GM23338 (cell line): ENCODE measurements at places on chromosomes 5 and 9. TPM values are rescaled to one million over a fixed set of nuclear protein-coding genes. Genes with fewer than 3 reads are reported as not detected.

DNA sequence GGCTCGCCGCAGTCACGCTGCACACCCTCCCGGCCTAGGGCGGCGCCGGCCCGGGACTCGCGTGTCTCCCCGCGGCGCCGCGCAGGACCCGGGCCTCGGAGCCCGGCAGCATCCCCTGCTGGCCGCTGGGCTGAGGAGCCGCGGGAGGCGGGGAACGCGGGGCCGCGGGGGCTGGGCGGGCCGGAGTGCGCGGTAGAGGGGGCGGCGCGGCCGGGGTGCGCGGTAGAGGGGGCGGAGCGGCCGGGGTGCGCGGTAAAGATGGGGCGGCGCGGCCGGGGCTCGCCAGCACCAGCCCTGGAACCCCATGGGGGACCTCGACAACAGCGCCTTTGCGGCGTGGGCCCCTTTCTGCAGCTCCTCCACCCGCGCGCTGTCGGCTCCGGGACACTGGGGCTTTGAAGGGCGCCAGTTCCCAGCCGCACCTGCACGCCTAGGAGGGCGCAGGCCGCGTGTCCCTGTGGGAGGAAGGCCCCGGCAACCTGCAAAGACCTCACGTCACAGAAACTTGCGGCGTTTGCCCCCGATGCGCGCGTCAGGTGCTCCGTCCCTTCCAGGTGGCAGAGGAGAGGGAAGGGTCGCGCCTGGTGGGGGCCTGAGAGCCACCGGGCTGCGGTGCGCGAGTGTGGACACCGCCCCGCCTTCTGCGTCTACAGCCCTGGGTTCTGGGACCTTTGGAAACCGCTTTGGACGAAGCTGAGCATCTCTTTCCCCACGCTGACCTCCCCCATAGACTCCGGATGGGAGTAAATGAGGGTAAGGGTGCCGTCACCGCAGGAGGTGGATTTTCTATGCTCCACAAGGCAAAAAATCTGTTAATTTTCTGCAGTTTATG, 49.6 kb downstream of the NSUN2 start:
- peaks cover 28% of the 10 kb centered on the region for H3K27me3 ChIP-seq
- no peak overlapping the region for H3K27ac ChIP-seq
- peak overlapping the region; percentile 67 for H3K4me3 ChIP-seq
- DNase-seq: peak; percentile 77

- no peak overlapping the region for H3K27ac ChIP-seq
- no peak overlapping the region for H3K4me3 ChIP-seq
- H3K36me3 ChIP-seq: no peaks in the 10 kb centered on the region
- no peak for DNase-seq
Measured at GRCh38 chr5:123278284-123278683, 144.9 kb downstream of the CEP120 start.

Gene PCDHA1
- total RNA-seq: 1.6 and 3.2 TPM in 2 replicates

DNA sequence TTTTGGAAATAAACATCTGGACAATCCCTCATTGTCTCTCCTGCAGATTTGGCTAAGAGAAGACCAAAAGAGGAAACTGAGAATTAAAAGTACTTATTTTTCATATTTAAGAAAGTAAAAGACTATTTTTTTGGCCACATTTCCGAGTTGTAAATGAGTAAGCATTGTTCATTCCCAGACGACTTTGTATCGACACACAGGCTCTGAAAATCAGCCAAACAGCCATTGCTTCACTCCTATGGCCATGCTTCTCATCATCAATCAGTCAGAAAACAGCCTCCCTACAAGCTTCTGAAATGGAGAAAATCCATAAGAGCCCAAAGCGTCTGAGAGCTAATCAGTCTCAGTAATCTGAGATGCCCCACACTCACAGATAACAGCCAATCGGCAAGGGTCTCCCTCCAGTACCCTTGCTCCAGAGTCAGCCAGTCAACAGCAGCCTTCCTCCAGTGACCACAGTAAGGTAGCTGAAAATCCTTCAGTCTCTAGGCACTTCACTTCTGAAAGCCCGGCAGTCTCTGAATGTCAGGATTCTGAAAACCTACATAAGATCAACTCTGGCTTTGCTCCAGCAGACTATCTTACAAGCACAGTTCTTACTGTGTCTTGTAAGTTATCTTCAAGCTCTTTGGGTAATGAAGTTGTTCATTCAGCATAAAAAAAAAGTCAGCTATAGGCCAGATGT, 30.9 kb downstream of the CDO1 start:
- no peaks in the 10 kb centered on the region for H3K36me3 ChIP-seq
- H3K27me3 ChIP-seq: no peaks in the 10 kb centered on the region
- no peak overlapping the region for H3K4me3 ChIP-seq
- H3K27ac ChIP-seq: no peak overlapping the region
- H3K4me1 ChIP-seq: peaks cover 4% of the 10 kb centered on the region; the same call in 1 of the 2 replicates
- DNase-seq: peak; percentile 87

DNA sequence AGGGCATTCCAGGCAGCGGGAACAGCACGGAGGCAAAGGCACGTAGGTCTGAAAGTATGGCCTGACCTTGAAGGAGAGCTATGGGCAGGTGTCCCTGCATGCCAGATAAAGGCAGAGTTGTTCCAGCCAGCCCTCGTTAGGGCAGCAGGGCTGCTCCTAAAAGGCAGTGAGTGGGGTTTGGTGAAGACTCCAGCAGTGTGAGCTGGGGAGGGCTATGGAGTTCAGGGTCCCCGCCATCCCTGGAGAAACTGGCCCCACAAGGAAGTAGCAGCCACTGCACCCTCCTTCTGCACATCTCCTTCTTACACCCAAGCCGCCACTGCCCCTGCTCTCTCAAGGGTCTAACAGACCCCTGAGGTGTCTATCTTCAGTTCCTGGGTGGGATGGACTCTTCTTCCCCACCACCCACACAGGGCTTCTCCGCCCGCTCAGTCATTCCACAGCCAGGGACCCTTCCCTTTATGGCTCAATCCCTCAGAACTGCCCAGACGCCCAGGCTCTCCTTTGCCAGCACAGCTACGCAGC, 1.4 kb downstream of the AKNA start:
- peaks cover 52% of the 10 kb centered on the region for H3K4me1 ChIP-seq
- no peak for DNase-seq
- H3K36me3 ChIP-seq: no peaks in the 10 kb centered on the region
- no peak overlapping the region for H3K27ac ChIP-seq
- H3K27me3 ChIP-seq: no peaks in the 10 kb centered on the region
- no peak overlapping the region for H3K4me3 ChIP-seq

- DNase-seq: no peak
- H3K36me3 ChIP-seq: peaks cover 43% of the 10 kb centered on the region
- H3K27ac ChIP-seq: peak overlapping the region; percentile 93
- H3K4me1 ChIP-seq: peaks cover 8% of the 10 kb centered on the region; the same call in 1 of the 2 replicates
- H3K4me3 ChIP-seq: peak overlapping the region; percentile 85
Measured at GRCh38 chr5:27473307-27474046, 435.1 kb upstream of the CDH9 start.

DNA sequence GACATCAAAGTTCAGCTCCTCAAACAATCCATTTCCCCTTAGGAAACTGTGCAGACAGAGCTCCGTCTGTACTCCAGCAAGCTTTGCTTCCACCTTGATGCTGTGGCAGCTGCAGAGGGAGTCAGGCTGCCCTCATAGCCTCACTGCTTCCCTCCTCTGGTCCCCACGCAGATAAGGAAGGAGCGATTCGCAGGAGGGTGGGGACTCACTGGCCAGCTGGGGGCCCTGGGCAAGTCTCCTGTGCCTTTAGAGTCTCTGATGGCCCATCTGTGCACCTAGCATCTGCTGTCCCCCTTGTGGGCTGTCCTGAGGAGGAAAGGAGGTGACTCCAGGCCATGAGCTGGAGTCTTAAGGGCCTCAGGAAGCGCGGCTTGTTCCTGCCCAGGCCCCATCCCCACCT, 121.5 kb downstream of the ENTREP1 start:
- no peaks in the 10 kb centered on the region for H3K27me3 ChIP-seq
- H3K4me3 ChIP-seq: no peak overlapping the region
- no peak overlapping the region for H3K27ac ChIP-seq
- H3K36me3 ChIP-seq: no peaks in the 10 kb centered on the region
- H3K4me1 ChIP-seq: no peaks in the 10 kb centered on the region

GRCh38 chr5:133370904-133371303, 241.4 kb downstream of the FSTL4 start:
- H3K36me3 ChIP-seq: no peaks in the 10 kb centered on the region
- H3K4me1 ChIP-seq: peaks cover 5% of the 10 kb centered on the region; the same call in 1 of the 2 replicates
- H3K27ac ChIP-seq: no peak overlapping the region

- H3K4me1 ChIP-seq: no peaks in the 10 kb centered on the region
- DNase-seq: no peak
- no peaks in the 10 kb centered on the region for H3K27me3 ChIP-seq
- no peaks in the 10 kb centered on the region for H3K36me3 ChIP-seq
- H3K4me3 ChIP-seq: no peak overlapping the region
- H3K27ac ChIP-seq: no peak overlapping the region
Measured at GRCh38 chr5:117788596-117788995, 1199.8 kb downstream of the DTWD2 start.

DNA sequence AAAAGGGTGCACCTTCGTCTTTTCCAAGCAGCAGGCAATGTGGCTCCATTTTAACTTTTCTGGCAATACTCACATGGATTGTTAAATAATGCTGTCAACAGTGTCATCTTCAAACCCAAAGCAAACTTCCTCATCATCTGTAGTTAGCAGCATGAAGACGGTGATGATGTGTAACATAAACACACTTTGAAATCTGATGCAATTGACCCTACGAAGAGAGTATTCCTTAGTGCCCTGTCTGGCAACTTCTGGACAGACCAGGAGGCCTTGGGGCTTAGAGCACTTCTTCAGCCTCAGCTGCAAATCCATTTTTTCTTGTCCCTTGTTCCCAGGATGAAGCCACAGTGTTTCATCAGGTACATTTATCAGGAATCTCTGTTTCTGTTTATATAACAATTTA, 149.1 kb downstream of the GHR start:
- no peak for DNase-seq
- no peaks in the 10 kb centered on the region for H3K4me1 ChIP-seq
- H3K36me3 ChIP-seq: no peaks in the 10 kb centered on the region
- no peak overlapping the region for H3K4me3 ChIP-seq

Gene GRM6
- not detected in 2 replicates for total RNA-seq

GRCh38 chr9:120363697-120364096, 216.3 kb downstream of the CDK5RAP2 start:
- no peak overlapping the region for H3K27ac ChIP-seq
- no peaks in the 10 kb centered on the region; the same call in 1 of the 2 replicates for H3K36me3 ChIP-seq
- no peak overlapping the region for H3K4me3 ChIP-seq
- DNase-seq: no peak
- no peaks in the 10 kb centered on the region for H3K27me3 ChIP-seq
- no peaks in the 10 kb centered on the region for H3K4me1 ChIP-seq

DNA sequence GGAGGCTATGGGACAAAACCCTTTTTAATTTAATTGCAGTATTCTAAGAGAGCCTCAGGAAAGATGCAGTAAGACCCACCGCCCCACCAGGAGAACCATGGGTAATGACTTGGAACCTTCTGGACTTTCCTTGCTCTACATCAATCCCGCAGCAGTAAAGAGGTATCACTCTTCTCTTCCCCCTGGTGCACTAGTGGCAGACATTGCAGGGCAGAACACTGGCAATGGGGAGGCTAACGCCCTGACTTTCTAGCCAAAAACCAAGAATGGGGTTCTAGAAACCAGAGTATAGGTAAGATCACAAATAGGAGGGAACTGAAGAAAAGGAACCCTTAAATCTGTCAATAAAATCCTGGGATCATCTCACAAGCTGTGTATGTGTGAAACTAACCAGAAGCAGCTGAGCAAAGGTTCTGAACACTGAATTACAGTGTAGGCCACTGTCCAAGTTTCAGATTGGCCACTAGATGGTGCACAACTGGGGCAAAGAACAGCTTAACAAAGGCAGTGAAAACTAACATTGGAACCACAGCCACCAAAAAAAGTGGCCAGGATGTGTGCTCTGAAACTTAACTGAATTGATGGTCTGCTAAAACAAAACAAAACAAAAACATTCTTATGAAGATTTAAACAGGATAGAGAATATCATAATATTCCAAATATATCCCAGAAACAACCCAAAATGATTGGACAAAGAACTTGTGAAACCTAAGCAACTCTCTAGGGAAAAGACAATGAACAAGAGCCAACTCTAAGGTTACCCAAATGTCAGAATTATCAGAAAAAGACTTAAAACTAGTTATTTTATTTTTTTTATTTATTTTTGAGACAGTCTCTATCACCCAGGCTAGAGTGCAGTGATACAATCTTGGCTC, 6.6 kb upstream of the FAM151B start:
- H3K36me3 ChIP-seq: no peaks in the 10 kb centered on the region; the same call in 1 of the 2 replicates
- H3K27me3 ChIP-seq: no peaks in the 10 kb centered on the region
- no peak overlapping the region for H3K4me3 ChIP-seq
- peak overlapping the region; percentile 13; the same call in 1 of the 2 replicates for H3K27ac ChIP-seq

GRCh38 chr5:164357395-164358033, 852.1 kb downstream of the MAT2B start:
- H3K27me3 ChIP-seq: no peaks in the 10 kb centered on the region
- H3K36me3 ChIP-seq: no peaks in the 10 kb centered on the region
- H3K4me1 ChIP-seq: 0 out of 2 replicates have a peak, but pooled peaks cover 4% of the 10 kb centered on the region

DNA sequence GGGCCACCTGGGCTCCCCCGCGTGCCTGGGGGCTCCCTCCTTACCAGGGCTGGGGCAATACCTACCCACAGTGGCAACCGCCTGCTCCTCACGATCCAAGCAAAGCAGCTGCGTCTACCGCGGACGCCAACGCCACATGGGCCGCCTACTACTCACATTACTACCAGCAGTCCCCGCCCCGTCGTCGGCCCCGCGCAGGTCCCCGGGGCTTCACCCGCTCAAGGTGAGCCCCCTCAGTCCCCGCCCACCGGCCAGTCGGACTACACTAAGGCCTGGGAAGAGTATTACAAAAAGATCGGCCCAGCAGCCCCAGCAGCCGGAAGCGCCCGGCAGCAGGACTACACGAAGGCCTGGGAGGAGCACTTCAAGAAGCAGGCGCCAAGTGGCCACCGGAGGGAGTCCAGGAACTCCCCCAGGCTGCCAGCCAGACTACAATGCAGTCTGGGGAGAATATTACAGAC, 106.0 kb upstream of the MTAP start:
- H3K27ac ChIP-seq: no peak overlapping the region
- peak; percentile 92 for DNase-seq
- peak overlapping the region; percentile 44 for H3K4me3 ChIP-seq

- H3K36me3 ChIP-seq: no peaks in the 10 kb centered on the region
- no peak for DNase-seq
- no peak overlapping the region for H3K27ac ChIP-seq
- H3K27me3 ChIP-seq: no peaks in the 10 kb centered on the region
Measured at GRCh38 chr9:94082553-94082952, 1.7 kb upstream of the PTPDC1 start.

Gene PIP5KL1
- 7.5 and 13.4 TPM in 2 replicates for total RNA-seq

DNA sequence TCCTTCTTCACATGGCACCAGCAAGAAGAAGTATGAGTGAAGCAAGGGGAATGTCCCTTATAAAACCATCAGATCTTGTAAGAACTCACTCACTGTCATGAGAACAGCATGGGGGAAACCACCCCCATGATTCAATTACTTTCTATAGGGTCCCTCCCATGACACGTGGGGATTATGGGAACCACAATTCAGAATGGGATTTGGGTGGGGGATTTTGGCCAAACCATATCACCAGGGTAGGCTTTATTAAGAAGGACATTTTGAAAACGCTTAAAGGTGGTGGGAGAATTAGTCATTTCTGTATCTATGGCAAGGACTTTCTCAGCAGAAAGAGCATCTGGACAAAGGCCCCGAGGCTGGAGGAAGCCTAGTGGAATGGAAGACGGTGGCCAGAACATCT, 100.2 kb upstream of the ADAMTS16 start:
- H3K4me3 ChIP-seq: no peak overlapping the region
- DNase-seq: no peak
- no peaks in the 10 kb centered on the region for H3K4me1 ChIP-seq
- no peak overlapping the region for H3K27ac ChIP-seq
- no peaks in the 10 kb centered on the region for H3K27me3 ChIP-seq
- 0 out of 2 replicates have a peak, but pooled peaks cover 6% of the 10 kb centered on the region for H3K36me3 ChIP-seq

- DNase-seq: no peak
- no peaks in the 10 kb centered on the region for H3K27me3 ChIP-seq
- H3K27ac ChIP-seq: no peak overlapping the region
- H3K36me3 ChIP-seq: no peaks in the 10 kb centered on the region
Measured at GRCh38 chr9:131700076-131700475, 39.8 kb downstream of the RAPGEF1 start.

GRCh38 chr5:131644822-131645221, 9.8 kb upstream of the RAPGEF6 start:
- H3K27ac ChIP-seq: no peak overlapping the region
- H3K4me1 ChIP-seq: no peaks in the 10 kb centered on the region
- no peaks in the 10 kb centered on the region for H3K27me3 ChIP-seq
